ENCODE measurements at places on chromosomes 3 and 15. TPM values are rescaled to one million over a fixed set of nuclear protein-coding genes. Genes with fewer than 3 reads are reported as not detected.

Gene PARP15
- 48.2 TPM for total RNA-seq

Gene MCTP2
- 46.7 TPM for total RNA-seq

Gene PTX3
- total RNA-seq: not detected

Gene EAF1
- 33.0 TPM for total RNA-seq

DNA sequence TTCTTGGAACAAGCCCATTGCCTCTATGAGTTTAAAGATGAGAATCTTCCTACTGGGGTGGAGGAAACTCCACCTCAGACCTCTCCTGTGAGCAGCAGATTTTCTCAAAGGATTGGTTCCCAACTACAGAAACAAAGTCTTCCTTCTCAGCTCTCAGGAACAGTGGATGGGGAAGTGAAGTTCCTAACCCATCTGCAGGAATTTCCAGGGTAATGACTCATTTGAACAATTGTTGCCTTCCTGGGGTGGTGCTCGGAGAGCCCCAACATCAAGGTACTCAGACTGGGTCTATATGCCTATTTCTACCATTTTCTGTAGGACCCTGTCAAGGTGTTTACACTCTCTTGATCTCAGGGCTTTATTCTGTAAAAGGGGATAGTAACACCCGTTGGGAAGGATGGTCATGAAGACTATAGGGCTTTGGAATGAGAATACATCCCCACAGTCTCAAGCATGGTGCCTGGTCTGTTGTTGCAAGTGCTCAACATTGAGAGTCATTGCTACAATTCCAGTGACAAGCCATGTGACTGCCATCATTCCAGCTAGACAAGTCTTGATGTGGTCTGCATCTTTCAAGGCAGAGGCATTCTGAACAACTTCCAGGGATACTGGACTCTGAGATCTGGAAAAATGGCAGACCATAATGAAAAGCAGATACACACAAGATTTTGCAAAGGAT is 33.0 kb downstream of the TRIM42 start:
- H3K4me1 ChIP-seq: no peaks in the 10 kb centered on the region
- peaks cover 3% of the 10 kb centered on the region for H3K27me3 ChIP-seq
- H3K27ac ChIP-seq: no peak overlapping the region
- no peaks in the 10 kb centered on the region for H3K36me3 ChIP-seq

Gene SLC49A4
- 2.4 TPM for total RNA-seq

DNA sequence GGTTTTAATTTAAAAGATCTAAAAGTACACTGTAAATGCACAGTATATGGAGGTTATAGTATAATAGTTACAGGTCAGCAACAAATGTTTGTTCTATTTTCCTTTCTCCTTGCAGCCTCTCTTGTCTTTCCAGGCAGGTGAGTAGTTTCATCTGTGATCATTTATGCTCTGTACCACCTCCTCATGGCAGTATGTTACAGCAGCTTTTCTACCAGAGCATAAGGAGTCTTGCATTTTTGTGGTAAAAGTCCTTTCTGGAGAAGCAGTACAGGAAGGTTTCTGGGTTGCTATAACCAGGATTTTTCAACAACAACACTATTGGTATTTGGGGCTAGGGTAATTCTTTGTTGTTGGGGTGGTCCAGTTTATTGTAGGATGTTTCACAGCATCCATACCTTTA is 59.5 kb downstream of the ZNF609 start:
- H3K4me3 ChIP-seq: no peak overlapping the region
- DNase-seq: no peak
- H3K36me3 ChIP-seq: peaks cover 14% of the 10 kb centered on the region
- H3K27ac ChIP-seq: no peak overlapping the region

Gene EOMES
- total RNA-seq: 5.6 TPM

DNA sequence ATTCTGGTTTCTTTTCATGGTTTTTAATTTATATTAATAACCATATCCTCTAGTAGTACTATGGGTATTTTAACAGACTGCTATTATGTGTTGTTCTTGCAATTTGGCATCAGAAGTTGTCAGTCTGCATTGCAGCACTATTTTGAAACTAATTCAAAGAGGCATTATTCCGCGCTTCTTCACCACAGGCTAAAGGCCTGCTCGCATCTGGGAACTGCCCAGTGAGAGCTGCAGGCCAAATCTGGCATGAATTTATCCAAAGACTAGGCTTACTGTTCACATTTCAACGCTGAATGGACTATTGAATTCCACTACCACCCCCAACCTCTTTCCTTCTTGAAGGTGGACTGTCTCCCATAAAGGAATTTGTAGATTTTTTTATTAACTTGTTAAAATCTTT is 310.4 kb upstream of the NR2F2 start:
- H3K27ac ChIP-seq: no peak overlapping the region
- H3K27me3 ChIP-seq: no peaks in the 10 kb centered on the region
- no peak overlapping the region for H3K4me3 ChIP-seq
- no peaks in the 10 kb centered on the region for H3K36me3 ChIP-seq
- DNase-seq: no peak
- H3K4me1 ChIP-seq: no peaks in the 10 kb centered on the region

Gene INKA1
- 0.20 TPM for total RNA-seq

Gene PLA1A
- not detected for total RNA-seq

GRCh38 chr15:39756806-39757522 is 25.7 kb downstream of the FSIP1 start:
- no peak overlapping the region for H3K27ac ChIP-seq
- peaks cover 30% of the 10 kb centered on the region for H3K27me3 ChIP-seq
- H3K4me3 ChIP-seq: no peak overlapping the region

GRCh38 chr3:189586941-189587663 is 44.1 kb upstream of the TP63 start:
- no peak overlapping the region for H3K4me3 ChIP-seq
- H3K27ac ChIP-seq: no peak overlapping the region
- no peaks in the 10 kb centered on the region for H3K27me3 ChIP-seq
- peaks cover 6% of the 10 kb centered on the region for H3K4me1 ChIP-seq
- DNase-seq: no peak

Gene RPL35A
- 931 TPM for total RNA-seq

DNA sequence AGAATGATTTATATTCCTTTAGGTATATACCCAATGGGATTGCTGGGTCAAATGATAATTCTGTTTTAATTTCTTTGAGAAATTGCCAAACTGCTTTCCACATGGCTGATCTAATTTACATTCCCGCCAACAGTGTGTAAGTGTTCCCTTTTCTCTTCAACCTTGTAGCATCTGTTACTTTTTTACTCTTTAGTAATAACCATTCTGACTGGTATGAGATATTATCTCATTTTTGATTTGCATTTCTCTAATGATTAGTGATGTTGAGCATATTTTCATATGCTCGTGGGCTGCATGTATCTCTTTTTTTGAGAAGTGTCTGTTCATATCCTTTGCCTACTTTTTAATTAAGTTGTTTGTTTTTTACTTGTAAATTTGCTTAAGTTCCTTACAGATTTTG is 1264.2 kb downstream of the OTOL1 start:
- no peak overlapping the region for H3K27ac ChIP-seq
- no peak overlapping the region for H3K4me3 ChIP-seq
- no peaks in the 10 kb centered on the region for H3K4me1 ChIP-seq
- H3K27me3 ChIP-seq: no peaks in the 10 kb centered on the region
- no peak for DNase-seq
- H3K36me3 ChIP-seq: no peaks in the 10 kb centered on the region

DNA sequence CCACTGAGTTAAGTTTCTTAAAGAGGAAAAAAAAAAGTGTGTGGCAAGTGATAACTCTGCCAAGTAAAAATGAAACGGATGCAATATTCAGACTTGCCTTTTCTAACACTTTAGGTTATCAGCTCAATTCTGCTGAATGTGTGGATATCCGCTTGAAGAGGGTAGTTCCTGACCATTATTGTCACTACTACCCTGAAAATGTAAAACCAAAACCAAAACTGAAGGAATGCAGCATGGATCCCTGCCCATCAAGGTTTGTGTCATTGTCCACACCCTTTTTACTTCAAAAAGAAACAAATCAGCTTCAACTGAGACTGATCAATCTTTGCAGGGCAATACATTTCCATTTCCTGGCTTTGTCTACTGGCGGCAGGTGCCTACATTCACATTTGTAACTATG is 236.1 kb downstream of the ADAMTSL3 start:
- DNase-seq: no peak
- H3K36me3 ChIP-seq: no peaks in the 10 kb centered on the region

Gene PCLAF
- 110 TPM for total RNA-seq

All from activated CD4-positive, alpha-beta memory T cell treated with anti-CD3 and anti-CD28 coated beads, Interleukin-2, amount 10 ng/mL, durations not matched to agents 7 days and 5 days (primary cell).